Breast epithelium (tissue), 4 donors: ENCODE measurements at places on chromosomes 4 and X.

GRCh38 chr4:101689220-101689619 lies 101.3 kb upstream of the BANK1 start:
- no peak for DNase-seq

GRCh38 chrX:531611-531936 lies 99.0 kb upstream of the SHOX start:
- DNase-seq: no peak

DNA sequence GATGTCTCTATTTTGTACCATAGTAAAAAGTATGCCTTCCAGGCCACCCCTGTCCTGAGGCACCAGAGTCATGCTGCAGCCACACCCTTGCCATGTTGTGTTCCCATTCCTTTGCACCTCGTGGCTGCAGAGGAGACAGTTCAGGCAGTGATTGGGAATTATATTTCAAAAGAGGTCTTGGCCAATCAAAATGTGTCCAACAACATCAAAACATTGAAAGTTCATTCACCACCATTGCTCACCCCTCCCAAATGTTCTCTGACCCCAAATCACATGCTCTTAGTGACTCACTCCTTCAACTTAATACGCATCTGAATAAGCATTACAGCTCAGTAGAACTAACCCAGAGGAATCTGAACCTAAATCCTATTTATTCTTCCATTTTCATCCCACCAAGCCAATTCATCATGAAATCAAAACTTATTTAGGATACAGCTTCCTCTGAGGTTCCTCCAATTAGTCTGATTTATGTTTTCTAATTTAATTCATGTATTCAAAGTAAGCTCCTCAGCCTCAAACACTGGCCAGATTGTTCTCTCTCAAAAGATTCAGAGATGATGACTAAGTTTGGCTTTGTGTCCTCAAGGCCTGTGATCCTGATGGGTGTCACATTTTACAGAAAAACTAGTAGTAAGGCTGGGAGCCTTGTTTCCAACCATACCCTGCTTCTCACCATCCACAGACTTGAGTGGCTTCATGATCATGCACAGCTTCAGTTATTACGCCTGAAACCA lies 323.2 kb upstream of the INTU start:
- no peak for DNase-seq

GRCh38 chr4:96293806-96294205 lies 453.9 kb downstream of the PDHA2 start:
- DNase-seq: no peak

- no peak for DNase-seq
Observed at GRCh38 chr4:55973650-55974049, 24.9 kb downstream of the CEP135 start.

GRCh38 chr4:83870328-83870950 lies 334.5 kb downstream of the GPAT3 start:
- DNase-seq: no peak
